ELF-1 (cell line): ENCODE measurements at places on chromosomes 3 and 15.

GRCh38 chr15:88341653-88342052, 85.1 kb upstream of the NTRK3 start:
- DNase-seq, result no peak

- no peak for DNase-seq
These were observed 17.4 kb downstream of the ATP11B start for GRCh38 chr3:182810574-182811268.

DNA sequence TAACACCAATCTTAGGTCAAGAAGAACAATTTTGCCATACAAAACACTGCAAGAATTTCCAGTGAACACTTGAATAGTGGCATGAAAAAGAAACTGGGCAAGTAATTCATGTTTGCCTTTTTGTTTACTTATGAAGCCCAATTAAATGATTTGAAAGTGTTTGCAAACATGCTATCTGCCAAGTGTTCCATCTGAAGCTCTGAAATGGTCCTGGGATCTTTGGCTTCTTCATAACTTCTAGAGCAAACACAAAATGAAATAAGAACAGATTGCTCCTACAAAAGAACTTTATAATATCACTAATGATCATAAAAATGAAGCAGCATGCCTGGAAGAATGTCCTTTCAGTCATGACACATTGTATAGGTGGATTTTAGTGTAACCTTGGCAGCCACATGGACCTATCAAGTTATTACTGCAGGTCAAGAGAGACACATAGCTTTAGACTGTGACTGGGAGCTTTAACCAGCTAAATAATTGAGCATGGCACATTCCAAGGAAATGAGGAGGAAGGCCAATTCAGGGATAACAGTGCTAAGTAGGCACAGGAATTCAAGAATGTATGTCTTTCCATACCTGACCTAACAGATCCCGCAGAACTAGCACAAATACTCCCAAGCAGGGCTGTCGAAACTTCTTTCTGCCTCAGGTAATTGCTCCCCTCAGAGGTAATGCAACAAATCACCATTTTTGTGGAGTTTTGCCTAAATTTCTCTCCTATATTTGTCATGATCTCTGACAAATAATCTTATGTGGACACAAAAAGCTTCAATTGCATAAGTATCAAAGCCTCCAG, 144.6 kb downstream of the DUT start:
- DNase-seq, result no peak

GRCh38 chr3:128973988-128974564, 19.8 kb downstream of the CFAP92 start:
- DNase-seq, result no peak

- no peak for DNase-seq
These were observed 25.9 kb downstream of the TLE3 start for GRCh38 chr15:70071799-70072198.

- no peak for DNase-seq
These were observed 148.3 kb upstream of the NPHP3 start for GRCh38 chr3:132870541-132870940.

DNA sequence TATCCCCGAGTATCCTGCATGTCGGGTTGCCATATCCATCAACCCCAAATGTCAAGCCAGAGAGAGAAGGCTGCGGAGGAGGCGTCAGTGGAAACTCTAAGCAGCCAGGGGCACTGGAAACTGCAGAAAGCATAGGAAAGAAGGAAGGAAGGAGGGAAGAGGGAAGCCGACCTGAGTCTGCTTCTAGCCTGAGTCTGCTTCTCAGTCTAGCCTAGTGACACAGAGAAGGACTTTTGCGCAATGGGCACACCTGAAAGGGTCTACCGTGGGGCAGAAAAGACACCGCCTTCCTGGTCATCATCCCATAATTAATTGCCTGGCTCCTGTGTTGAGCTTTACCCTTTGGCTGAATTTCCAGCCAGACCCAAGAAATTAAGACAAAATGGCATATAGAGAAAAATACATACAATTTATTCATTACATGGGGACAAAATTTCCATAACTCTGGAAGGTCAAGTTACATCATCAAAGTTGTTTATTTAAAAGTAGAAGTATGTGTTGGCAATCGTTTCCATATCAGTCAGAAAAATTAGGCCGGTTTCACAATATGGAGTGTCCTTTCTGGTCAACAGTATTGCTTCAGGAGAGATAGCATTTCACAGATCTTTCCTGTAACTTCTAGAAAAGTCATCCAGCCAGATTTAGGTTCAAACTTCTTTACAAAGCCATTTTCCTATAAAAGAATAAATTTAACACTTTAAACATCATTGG, 10.3 kb downstream of the BCL2A1 start:
- DNase-seq, result no peak

GRCh38 chr3:45232521-45232920, 6.4 kb upstream of the TMEM158 start:
- no peak for DNase-seq

- DNase-seq, result no peak
These were observed 182.2 kb downstream of the APBA2 start for GRCh38 chr15:29067949-29068348.

DNA sequence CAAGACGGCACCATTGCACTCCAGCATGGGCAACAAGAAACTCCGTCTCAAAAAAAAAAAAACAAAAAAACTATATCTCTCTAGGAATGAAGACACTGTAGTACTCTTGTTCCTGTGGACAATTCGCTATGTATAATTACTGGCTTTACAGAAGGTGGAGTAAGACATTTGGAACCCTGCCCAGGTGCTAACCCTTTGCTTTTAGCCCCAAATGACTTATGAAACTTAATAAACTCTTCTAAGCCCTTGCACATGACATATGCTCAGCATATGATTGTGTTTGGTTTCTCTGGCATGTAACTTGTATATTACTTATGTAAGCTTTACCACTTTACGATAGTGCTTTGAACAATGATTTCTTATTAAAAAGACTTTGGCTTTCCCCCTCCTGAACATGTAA, 27.3 kb upstream of the PRTG start:
- DNase-seq, result no peak

DNA sequence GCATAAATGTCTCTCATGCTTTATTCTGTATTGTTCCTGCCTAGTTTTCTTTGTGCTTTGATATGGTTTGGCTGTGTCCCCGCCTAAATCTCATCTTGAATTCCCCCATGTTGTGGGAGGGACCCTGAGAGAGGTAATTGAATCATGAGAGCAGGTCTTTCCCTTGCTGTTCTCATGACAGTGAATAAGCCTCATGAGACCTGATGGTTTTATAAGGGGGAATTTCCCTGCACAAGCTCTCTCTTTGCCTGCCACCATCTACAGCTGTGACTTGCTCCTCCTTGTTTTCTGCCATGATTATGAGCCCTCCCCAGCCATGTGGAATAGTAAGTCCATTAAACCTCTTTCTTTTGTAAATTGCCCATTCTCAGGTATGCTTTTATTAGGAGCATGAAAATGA, 1596.6 kb downstream of the SI start:
- no peak for DNase-seq

DNA sequence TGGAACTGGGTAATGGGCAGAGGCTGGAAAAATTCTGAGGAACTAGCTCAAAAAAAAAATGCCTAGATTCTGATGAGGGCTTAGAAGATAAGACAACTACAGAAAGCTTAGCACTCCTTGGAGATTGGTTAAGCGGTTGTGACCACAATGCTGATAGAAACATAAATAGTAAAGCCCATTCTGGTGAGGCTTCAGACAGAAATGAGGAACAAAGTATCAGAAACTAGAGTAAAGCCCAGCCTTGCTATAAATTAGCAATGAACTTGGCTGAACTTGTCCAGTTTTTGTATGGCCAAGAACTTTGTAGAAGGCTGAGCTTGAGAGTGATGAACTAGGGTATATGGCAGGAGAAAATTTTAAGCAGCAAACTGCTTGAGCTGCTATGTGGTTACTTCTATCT, 25.4 kb downstream of the GOLGB1 start:
- DNase-seq, result no peak

DNA sequence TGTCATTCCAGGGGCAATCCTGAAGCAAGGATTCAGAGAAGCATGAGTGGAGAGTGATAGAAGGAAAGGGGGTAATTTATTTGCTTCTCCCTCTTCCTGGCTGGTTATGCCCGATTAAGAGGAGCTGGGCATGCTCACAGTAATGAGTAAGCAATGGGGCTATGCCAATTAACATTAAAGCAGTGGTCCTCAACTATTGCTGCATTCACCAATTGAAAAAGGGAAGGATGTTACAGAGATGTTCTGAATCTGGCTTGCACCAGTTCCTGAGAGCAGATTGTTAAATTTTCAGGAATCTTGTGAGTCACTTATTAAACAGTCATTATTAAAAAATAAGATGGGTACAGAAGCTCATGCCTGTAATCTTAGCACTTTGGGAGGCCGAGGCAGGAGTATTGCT, 85.9 kb upstream of the ZBTB20 start:
- no peak for DNase-seq

DNA sequence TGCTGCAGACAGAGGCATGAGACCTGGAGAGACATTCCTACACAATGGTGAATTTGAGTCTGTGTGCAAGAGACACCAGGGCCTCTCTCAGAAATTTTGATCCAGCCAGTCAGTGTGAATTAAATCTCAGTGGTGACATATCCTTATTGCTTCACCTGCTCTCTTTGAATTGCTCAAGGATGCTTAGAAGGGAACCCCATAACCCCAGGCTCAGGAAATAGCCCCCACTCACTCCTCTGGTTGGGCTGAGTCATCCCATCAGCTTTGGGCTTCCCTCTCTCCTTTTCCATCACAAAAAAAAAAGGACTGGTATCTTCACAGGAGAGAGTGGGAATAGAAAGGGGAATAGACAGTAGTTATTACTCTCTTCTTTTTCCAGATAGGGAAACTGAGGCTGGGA, 33.0 kb upstream of the LARS2 start:
- no peak for DNase-seq

DNA sequence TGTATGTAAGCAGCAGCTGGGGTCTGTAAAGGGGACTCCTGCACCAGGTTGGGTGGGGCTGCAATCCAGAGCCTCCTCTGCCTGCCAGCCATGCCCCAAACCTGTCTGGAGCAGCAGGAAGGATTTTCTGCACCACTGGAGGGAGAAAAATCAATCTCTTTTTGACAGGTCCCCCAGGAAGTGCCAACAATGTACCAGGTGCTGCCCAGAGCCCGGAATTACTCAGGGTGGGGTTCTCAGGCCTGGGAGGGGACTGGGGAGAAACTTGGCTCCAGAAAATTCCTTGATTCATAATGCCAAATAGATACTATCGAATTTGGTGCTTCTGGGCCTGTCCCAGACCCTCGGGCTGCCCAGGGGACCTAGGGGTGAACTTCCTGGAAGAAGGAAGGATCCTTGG, 52.6 kb downstream of the WNT7A start:
- DNase-seq, result no peak

- DNase-seq, result no peak
These were observed 53.7 kb upstream of the XCR1 start for GRCh38 chr3:46080969-46081345.

DNA sequence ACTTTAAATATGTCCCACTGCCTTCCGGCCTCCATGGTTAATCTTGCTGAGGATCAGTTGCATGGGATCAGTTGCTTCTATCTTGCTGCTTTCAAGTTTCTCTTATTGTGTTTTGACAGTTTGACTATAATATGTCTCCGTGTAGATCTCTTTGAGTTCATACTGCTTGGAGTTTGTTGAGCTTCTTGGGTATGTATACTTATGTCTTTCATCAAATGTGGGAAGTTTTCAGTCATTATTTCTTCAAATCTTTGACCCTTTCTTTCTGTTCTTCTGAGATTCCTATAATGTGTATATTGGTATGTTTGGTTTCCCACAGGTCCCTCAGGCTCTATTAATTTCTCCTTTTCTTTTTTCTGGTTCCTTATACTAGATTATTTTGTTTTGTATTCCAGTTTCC, 30.8 kb downstream of the PCCB start:
- DNase-seq, result no peak

GRCh38 chr15:98674336-98674735, 26.0 kb downstream of the IGF1R start:
- DNase-seq, result no peak

GRCh38 chr3:127167315-127168043, 25.5 kb upstream of the PRR23E start:
- no peak for DNase-seq

GRCh38 chr3:168457954-168458539, 362.3 kb upstream of the GOLIM4 start:
- no peak for DNase-seq

- DNase-seq, result no peak
These were observed 56.0 kb downstream of the KAT2B start for GRCh38 chr3:20096135-20096685.

DNA sequence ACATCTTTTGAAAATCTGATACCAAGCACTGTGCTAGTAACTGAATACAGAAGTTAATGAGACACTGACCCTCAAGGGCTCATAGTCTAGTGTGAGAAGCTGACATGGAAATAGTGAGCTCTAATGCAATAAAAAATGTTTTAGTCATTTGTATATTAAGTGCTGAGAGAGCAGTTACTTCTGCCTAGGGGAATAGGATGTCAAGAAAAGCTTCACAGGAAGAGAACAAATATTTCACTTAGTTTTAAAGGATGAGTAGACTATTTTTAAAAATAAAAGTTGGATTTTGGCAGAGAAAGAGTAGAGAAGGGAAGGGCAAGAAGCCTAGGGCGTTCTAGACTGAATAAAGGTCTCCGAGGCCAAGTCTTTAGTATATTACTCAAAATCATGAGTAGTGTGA, 158.4 kb downstream of the ATG7 start:
- DNase-seq, result no peak

DNA sequence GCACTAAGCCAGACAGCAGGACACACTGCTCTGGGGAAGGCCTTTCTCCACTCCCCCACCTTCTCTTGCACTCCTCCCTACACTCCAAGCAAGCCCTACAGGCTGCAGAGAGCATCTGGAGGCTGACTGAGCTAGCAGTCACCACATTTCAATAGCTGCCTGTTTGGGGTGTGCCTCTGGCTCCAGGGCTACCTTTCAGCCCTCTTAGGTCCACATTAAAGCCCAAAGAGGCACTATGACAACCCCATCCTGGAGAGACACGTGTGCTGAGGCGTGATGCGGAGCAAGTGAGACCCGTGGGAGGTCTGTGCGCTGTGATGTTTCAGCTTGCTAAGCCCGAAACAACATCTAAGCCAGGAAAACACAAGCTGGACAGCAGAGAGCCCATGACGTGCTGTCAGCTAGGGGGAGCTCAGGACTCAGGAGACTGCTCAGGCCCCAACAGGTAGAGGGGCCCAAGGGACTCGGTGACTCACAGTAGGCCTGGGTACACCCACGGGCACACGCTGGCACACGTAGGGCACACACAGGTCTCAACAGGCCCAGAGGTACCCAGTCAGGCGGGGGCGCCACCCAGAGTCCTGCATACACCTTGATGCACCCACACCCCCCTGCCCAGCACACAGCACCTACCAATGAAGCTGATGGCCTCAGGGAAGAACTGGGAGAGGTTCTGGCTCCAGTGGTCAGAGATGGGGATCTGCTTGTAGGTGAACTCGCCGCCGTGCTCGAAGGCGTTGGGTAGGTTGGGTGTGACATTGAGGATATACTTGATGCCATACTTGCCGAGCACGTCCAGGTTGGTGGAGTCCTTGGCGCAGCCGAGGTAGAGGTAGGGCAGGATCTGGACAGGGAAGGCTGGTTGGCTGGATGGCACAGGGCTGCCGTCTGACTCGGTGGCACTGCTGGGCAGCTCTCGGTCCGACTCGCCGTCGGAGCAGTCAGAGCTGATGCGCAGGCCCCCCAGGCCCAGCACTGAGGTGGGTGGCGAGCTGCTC, 2.8 kb downstream of the DUSP7 start:
- no peak for DNase-seq
